Gastroesophageal sphincter (tissue), 4 donors: ENCODE measurements at places on chromosomes 12 and 14. TPM values are rescaled to one million over a fixed set of nuclear protein-coding genes. Genes with fewer than 3 reads are reported as not detected.

Gene GLT1D1
- total RNA-seq = not detected

Gene BEST3
- not detected for total RNA-seq

Gene C14orf39
- 1.1 TPM for total RNA-seq

Gene ACTR6
- total RNA-seq = 19.1 TPM

Gene OR10AD1
- not detected for total RNA-seq

Gene DCN
- 1,716 TPM for total RNA-seq

Gene GCN1
- total RNA-seq = 39.3 TPM

Gene AQP5
- total RNA-seq = 7.8 TPM

Gene TTC5
- total RNA-seq = 10.9 TPM

Gene SLC6A15
- 2.3 TPM for total RNA-seq

Gene PTPRR
- total RNA-seq = 0.67 TPM

Gene BCL7A
- total RNA-seq = 4.7 TPM

Gene ANKRD33
- total RNA-seq = not detected

Gene RHEBL1
- not detected for total RNA-seq

Gene DDX51
- 12.9 TPM for total RNA-seq

Gene TMEM30B
- 4.8 TPM for total RNA-seq

Gene ARHGAP9
- total RNA-seq = 13.1 TPM

Gene KRT1
- not detected for total RNA-seq
